EL (cell line): ENCODE measurements at places on chromosomes 5 and 9.

DNA sequence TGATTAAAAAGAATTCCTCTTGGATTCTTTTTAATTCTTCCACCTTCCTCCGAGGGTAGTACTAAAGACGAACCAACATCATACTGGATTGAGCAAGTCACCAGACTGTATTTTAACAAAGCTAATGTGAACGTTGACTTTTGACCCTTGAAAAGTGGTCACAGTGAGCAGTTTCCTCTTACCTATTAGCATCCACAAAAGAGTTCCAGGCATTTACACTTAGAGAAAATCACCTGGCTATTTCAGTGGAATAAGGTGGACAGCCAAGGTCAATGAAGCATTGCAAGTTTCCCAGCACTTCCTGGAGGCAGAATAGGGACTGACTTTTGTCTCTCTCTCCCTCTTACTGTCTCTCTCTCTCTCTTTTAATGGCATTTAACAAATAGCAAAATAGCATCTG is 145.1 kb upstream of the DAB2 start:
- DNase-seq, result no peak

DNA sequence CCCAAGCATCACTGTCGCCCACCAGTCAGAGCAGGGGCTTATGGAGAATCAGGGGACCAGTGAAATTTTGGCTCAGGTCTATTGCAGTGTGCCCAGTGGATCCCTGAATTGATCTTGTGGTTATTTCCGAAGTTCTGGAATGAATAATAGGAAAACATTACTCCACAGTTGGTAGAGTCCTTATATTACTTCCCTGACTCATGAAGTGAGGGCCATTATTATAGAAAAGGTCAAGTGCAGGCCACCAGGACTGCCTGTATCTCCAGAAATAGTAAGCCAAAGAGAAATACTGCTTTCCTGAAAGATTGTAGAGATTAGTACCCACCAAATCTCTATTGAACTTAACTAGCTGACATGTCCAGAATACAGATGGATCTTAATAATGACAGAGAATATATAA is 335.0 kb downstream of the NPR3 start:
- DNase-seq, result no peak

DNA sequence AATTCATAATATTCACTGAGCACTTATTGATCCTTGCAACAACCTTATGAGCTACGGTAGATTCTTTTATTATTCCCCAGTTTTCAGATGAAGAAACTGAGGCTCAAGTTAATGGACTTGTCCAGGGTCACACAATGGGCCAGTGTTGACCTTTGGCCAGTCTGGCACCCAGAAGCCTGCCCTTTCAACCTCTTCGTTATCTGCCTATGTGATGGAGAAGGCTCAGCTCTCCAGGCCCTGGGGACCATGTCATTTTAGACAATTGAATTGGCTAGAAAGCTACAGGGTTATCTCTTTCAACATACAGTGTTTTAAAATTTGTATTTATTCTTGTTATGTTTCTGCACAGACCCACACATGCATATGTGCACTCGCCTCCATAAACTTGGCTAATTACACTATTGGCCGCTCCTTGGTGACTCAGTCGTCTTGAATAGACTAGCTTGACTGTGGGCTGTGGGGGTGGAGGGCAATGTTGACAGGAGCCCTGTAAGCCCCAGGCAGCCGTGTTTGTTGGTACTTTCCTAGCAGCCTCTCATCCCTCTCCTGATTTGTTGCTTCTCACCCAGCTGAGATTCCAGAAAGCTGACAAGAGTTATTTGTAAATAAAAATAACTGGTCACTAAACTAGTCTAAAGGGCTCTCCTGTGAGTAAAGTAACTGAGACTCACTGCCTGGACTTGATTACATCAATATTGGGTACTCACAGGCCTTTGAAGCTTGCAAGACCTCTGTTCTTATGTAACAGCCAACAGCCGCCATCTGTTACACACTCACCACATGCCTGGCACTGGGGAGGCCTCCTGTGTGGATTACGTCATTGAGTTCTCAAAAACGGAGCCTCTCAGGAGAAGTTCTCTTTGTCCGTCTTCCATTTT is 8.5 kb upstream of the ANGPTL2 start:
- peak; percentile 90 for DNase-seq

GRCh38 chr5:31751610-31752009 is 112.7 kb downstream of the PDZD2 start:
- DNase-seq, result no peak

- DNase-seq, result peak; percentile 39
Observed at GRCh38 chr5:180718810-180719453, 20.9 kb downstream of the OR2Y1 start.

DNA sequence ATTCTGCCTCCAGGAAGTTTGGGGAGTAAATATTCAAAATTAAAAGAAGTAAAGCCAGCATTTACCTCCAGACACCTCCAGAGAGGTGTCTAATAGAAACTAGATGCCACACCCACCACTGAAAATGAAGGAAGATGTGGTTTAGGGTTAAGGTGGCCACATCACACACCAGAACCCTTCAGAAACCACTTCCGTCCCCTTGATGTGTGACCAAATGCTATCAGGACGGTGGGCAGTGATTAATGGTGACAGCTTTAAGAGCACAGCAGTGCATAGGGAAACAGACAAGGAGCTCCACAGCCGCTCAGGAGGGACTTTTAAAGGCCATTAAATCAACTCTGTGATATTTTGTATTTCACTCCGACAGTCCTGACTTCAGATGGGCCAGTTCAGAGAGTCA is 295.2 kb downstream of the BRINP1 start:
- DNase-seq, result no peak

DNA sequence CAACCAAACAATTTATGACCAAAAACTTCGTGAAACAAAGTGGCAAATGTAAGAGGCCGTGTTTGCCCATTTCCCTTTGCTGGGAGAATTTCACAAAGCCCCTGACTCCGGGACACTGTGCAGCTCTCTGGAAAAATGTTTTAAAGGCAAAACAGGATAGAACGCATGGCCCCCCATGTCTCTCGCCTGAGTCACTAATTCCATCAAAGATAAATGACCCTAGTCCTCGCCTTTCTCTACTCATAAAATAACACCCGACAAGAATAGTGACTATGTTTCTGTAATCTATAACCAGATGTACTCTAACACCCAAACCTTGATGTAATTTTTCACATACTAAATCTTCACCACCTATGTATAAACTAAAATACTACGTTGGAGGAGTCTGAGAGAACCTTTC is 55.7 kb upstream of the SAP30L start:
- peak; percentile 67 for DNase-seq

GRCh38 chr9:99231711-99232110 is 9.6 kb downstream of the SEC61B start:
- DNase-seq, result peak; percentile 29

GRCh38 chr9:99593610-99594009 is 228.1 kb upstream of the NR4A3 start:
- DNase-seq, result no peak

DNA sequence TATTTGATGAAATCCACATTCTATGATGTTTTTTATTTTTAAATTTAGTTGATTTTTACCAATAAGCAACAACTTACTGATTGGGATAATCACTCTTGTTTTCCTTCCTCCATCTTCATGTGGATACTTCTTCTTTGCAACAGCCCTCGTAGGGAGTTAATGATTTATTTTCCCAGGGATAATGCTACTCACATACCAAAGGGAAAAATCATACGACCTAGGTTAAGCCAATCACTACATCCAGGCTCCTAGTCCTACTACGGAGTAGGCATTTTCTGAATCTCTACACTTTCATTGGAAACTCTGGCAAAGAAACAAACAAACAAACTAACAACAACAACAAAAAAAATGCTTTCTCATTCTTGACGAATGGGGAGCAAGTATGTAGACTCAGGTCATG is 663.4 kb downstream of the PTPRD start:
- DNase-seq, result no peak

DNA sequence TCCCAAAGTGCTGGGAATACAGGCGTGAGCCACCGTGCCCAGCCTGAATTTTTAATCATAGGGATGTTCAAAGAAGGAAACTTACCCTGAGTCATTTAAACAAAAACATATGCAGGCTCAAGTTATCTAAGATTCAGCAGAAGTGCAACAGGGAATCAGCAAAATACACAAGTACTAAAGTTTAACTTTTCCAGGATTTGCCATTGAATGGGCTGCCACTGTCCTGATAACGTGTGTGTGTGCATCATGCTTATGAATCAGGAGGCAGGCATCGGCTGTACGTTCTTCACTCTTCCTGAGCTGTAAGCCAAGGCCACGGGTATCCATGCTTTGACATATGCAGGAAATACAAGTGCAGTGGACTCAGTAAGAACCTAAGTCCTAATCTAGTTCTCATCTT is 48.8 kb upstream of the FST start:
- DNase-seq, result peak; percentile 49

- DNase-seq, result no peak
Observed at GRCh38 chr9:97427885-97428284, 16.0 kb downstream of the TDRD7 start.

DNA sequence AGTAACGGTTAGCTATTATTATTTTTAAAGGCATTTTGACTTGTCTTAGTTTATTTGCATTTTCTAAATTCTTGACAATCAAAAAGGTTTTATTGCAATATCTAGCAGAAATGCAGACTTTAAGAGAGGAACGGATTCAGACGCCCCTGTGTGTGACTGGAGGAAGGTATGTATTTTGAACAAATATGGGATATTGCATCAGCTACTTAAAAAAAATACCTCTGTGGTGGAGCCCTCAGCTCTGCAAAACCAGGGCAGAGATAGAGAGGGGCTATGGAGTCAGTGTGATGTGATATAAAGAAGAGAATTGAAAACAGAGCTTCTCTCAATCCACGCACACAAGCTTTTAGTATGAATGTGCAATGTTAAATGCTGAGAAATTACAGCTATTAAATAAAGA is 142.4 kb downstream of the ICE1 start:
- DNase-seq, result no peak

DNA sequence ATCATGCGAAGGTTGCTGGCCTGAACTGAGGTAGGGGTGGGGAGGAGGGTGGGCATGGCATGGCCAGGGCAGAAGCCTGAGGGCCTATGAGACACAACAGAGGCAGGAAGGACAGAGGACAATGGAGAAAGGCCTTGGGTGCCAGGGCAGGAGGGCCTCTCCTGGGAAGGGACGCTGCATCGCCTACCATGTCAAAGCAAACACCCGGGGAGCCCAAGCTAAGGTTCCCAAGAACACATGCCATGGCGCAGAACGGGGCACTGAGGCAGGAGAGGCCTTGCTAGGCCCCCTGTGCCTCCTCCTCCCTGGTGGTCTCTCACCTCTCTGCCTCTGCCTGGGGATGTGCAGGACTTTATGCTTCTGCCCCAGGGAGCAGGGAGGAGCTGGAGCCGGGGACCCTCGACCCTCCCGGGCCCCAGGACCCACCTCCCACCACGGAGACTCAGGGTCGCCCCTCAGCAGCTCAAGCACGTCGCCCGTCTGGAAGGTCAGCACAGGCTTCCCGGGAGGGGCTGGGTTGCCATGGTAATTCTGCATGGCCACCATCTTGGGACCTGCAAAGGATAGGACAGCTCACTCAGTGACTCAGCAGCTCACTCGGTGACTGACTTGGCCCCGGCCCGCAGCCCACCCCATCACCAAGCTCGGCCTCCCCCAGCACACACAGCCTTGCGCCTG is 40.3 kb upstream of the SARDH start:
- DNase-seq, result no peak

- no peak for DNase-seq
Observed at GRCh38 chr5:10337986-10338385, 15.5 kb upstream of the MARCHF6 start.

DNA sequence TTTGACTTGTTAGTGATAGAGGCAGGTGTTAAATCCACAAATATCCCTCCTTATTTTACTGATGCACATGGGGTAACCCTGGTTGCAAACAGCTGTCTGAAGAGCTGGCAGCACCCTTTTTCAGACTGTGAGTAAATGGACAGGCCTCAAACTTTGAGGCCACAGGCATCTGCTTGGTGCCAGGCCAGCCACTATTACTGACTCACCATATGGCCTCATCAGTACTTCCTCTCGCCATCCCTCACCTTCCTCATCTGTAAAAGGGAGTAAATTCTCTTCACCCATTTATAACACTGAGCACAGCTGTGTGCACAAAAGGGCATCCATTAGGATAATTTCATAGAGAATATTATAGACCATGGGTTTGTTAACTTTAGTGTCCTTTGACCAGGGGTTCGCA is 11.9 kb upstream of the TNIP1 start:
- peak; percentile 89 for DNase-seq

DNA sequence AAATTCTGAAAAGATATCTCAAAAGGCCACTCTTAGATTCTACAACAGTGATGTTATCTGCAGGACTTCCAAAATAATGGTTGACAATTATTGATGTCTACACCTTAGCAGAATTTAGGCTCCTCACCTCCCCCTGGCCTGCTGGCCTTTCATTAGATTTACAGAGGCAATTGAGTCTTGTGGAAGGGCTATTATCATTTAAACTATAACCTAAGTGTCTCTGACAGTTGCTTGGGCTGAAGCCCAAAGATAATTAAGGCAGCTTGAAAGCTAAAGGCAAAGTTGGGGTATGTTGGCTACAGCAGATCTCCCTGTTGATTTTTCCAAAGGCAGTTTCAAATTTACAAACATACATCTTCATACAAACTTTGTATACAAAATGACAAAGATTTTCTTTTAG is 912.3 kb downstream of the TAF11L14 start:
- DNase-seq, result no peak

- no peak for DNase-seq
Observed at GRCh38 chr5:75389430-75389829, 52.4 kb downstream of the HMGCR start.

GRCh38 chr9:37486616-37487548 is 1.1 kb downstream of the POLR1E start:
- DNase-seq, result peak; percentile 91

- no peak for DNase-seq
Observed at GRCh38 chr5:16464664-16465543, 696 bp downstream of the ZNF622 start.

DNA sequence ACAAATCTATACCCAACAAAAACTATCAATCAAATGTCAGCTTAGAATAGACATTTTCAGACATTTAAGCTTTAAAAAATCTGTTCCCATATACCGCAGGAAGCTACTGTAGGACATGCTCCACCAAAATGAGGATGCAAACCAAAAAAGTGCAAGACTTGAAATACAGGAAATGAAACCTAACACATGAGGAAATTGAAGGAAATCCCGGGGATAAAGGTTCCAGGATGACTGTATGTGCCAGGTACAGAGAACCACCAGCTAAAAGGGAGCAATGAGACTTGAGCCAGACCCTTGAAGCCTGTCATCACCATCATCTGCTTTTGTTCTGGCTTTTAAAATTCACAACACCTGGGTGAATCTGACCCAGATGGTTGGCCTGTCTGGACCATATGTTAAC is 21.4 kb downstream of the DIAPH1 start:
- no peak for DNase-seq

GRCh38 chr5:94855543-94855942 is 237.1 kb downstream of the SLF1 start:
- no peak for DNase-seq
